Activated CD4-positive, alpha-beta T cell treated with anti-CD3 and anti-CD28 coated beads, Interleukin-2, amount 50 U/mL, for 4 hours (primary cell): ENCODE measurements at places on chromosomes 4 and X.

- no peak for DNase-seq
Measured at GRCh38 chr4:8702516-8703400, 110.2 kb downstream of the CPZ start.

- no peak for DNase-seq
Measured at GRCh38 chrX:55794405-55794804, 76.9 kb downstream of the RRAGB start.

GRCh38 chr4:181823645-181824044 is 419.6 kb upstream of the TENM3 start:
- DNase-seq = no peak

DNA sequence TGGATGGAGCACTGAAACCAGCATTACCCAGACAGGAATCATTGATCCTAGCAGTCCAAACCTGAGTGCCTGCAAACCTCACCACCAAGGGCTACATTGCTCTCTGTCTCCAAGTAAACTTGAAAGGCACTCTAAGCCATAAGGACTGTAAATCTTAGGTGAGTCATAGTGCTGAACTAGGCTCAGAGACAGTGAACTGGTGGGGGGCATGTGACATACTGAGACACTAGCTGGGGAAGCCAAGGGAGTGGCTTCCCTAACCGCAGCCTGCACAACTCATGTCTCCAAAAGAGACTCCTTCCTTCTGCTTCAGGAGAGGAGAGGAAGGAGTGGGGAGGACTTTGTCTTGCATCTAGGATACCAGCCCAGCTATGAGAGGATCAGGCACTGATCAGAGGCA is 235.5 kb upstream of the ACTRT1 start:
- no peak for DNase-seq

DNA sequence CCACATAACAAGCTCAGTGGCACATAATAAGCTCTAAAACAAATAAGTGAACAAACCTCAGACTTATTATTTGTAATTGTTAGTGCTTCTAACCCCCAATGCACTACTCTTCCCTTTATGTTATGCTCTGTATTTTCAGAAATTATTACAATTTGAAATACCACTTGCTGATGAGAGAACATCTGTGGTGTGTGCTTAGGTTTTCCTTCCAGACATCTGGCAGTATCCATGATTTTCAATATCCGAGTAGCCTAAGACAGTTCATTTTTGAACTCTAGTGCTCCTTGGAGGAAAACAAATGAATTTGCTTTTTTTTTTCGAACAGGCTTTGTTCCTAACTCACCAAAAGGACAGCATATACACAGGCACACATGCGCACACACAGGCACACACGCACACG is 278.7 kb upstream of the CLNK start:
- DNase-seq = no peak

GRCh38 chr4:189050643-189051042 is 890.0 kb upstream of the FRG1 start:
- no peak for DNase-seq

DNA sequence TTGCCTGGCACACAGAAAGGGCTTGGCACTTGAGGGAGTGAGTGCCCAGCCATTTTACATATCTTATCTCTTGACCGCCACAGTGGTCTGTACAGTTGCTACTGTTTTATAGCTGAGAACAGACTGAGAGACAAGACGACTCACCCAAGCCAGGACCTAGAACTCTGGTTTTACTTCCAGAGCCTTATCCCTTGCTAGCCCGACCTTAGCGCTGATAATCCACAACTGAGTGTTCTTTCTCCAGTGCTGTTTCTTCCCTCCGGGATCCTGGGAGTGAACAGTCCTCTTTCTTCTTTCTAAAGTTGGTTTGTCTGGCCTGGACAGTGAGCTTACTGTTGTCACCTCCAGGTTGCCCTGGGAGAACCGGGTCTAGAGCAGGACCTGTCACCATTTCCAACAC is 52.5 kb upstream of the TADA2B start:
- no peak for DNase-seq

GRCh38 chr4:74549936-74550335 is 105.0 kb downstream of the AREG start:
- no peak for DNase-seq

DNA sequence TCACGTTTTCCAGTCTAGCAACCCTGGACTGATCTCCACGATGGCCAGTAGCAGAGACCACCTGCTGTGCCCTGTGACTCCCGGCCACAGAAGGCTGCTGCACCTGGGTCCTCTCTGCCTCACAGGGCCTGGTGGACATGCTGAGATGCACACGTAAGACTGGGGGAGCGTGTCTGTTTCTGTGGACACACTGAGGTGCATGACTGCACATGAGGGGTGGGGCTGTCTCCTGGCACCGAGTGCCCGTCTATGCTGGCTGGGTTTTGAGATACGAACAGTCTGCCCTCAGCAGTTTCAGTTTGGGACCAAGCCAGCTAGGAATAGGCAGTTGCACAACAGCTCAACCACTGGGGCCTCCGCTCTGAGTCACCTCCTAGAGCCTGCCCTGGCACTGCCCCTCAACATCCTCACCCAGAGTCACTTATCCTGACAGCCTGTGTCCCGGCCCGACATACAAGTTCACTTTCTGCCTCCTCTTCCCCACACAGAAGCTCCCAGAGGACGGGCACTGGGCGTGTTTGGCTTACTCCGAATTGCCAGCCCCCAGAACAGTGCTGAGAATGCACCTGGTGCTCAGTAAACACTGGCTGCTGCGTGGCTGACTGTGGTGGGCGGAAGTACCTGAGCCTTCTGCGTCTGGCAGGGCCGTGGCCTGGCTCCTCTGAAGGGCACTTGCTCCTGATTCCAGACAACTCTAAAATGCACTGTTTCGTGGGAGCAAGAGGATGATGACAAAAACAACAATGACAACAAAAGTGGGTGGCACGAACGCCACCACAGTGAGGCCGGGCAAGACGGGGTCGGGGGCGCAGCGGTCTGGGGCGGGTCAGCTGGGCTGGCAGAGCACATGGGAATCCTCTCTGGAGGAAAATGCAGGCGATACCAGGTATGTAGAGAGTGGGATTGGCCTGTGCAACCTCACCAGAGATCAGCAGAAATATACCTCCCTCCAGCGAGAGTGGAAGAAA is 30.9 kb downstream of the RNF212 start:
- no peak for DNase-seq

GRCh38 chr4:139278485-139278884 is 1.5 kb downstream of the MGARP start:
- DNase-seq = no peak

DNA sequence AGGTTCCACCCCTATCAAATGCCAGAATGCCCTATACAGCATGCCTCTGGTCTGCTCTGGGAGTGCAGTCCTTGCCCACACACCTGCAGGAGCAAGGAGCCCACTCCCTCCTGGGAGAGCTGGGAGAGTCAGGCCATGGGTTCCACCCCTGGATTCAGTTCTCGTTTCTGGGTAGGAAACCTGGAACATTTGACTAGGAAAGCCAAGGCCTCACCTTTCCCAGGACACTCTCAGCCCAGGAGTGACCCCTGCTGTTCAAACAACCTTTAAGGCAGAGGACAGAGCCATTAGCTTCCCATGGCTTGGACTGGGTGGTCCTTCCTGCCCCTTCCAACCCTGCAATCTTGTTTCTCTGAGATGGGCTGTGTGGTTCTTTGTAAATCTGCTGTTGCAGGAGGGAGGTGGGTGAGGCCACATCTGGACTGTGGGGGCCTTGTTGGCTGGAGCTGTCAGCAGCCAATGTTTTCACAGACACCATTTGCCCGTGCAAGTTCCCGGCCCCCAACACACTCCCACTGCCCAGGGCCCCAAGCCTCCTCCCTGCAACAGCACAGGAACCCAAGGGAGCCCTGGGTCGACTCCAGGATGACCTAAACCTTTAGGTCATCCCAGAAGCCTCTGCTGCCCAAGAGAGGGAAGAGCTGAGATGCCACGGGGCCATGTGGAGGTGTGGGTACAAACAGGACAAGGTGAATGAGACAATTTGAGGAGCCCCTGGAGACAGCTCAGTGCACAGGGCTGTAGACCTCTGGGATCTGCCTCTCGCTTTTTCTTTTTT is 104.4 kb downstream of the PJA1 start:
- no peak for DNase-seq

DNA sequence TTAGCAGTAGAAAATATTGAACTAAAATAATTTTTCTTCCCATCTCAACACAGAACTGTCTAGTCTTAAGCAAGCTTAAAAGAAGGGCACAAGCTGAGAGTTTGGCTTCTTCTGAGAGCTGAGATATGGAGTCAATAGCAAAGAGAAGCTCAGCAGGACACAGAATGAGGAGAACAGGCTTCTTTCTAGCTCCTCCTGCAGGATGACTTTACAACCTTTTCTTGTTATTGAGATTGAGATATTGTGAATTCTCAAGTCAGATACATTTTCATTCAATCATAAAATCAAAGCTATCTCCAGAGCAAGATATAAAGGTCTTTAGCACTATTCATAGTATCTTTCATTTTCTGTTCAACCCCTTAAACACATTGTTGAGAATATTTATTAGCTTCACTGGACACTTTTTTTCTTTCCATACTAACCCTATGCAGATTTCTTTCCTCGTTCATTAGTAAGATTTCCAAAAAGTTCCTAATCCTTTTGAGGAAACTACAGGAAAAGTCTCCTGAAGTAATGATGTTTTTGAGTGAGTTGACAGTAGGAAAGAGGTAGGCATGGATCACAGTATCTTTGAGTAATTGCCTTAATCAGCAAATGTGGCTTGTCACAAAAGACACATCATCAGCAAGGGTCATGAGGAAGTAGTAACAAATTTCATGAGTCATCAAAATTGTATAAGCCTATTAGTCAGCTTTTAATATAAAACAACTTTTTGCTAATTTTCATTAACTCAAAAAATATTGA is 17.8 kb upstream of the CXCL3 start:
- no peak for DNase-seq

GRCh38 chr4:41686893-41687292 is 61.6 kb downstream of the PHOX2B start:
- DNase-seq = no peak

- no peak for DNase-seq
Measured at GRCh38 chr4:825971-826330, at the start of gene CPLX1. Gene CPLX1, minus strand, starts transcription at chr4:826129. Its CDS starts 1,607 bp downstream, at chr4:824522.

DNA sequence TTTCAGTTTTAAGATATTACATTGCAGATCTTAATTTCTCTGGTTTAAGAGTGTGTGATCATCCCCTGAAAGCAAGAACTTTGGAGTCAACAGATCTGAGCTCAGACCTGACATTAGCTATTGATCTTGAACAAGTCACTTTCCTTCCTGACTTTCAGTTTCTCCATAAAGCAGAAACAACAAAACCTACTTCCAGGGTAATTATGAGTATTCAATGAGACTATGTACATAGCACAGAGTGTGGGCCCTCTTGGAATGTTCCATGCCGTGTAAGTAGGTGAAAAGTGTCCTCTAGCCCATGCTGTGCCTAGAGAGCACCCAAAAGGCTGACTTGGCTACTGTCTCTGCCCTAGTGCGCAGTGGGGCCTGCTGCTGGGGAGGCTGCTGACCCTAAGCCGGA is 188.0 kb upstream of the RPL34 start:
- no peak for DNase-seq

GRCh38 chrX:149628768-149629167 is 2.8 kb downstream of the TMEM185A start:
- no peak for DNase-seq

DNA sequence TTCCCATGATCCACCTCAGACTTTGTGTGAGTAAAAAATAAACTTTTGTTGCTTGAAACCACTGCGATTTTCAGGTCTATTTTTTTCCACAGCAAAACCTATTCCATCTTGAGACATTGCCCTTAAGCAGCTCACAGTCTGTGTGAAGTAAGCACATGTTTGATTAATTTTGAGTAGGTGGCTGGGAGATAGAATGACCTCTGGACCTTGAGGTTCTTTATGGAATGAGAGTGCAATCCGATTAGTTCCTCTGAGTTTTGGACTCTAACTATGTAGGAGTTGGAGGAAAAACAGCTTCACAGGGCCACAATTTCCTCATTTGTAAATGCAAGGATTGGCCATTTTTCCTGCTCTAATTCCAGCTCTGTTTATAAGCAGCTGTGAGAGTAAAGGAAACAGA is 234.1 kb upstream of the IGFBP7 start:
- DNase-seq = no peak

DNA sequence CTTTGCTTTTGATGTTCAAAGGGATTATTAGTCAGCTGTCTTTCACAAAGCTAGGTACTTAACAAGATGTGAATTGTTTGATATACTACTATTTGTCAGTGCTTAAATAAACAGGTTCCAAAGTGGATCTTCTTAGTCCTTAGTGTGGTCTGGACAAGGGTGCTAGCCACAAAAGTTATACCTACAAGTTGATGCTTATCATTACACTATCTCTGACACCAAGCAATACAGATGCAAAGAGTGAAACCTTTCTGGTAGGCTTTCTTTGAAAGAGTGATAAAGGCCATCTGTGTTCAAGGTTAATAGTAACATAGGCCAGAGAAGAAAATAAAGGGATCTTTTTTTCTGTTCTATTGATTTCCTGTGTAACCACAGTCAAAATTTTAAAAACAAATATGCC is 12.2 kb upstream of the RBPJ start:
- no peak for DNase-seq

DNA sequence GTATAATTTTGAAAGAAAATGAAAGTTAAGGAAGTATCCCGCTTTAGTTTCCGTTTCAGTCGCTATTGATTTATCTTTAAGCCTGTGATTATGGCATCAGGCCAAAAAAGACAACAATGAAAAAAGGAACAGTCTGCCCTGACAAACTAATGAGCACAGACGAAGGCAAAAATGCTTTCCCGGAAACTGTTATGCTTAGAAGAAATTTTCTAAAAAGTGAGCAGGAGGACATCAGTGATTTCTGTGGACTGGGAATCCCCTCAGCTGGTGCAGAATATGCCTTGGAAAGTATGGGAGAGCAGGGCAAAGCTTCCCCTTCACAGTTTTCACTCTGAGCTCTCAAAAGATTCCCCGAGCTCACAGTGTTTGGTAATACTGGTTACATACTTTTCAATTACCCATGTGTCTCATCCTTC is 5.1 kb upstream of the CXCL10 start:
- no peak for DNase-seq

DNA sequence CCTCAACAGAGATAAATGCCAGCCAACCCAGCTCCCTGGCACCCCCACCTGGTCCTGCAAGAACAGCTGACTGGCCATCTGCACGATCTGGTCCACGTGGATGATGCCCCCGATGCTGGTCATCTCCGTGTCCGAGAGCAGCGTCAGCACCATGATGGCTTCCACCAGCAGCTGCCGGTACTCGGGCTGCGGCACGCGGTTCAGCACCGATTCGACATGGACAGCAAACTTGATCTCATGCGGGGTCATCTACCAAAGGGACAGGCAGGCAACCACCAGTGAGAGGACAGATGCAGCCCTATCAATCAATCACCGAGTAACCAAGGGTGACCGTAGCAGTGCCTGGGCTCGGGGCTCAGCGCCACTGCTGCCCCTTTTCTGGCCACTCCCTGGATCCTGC is 89.8 kb downstream of the PHKA2 start:
- DNase-seq = no peak

- no peak for DNase-seq
Measured at GRCh38 chr4:141056473-141056872, 76.8 kb downstream of the RNF150 start.

DNA sequence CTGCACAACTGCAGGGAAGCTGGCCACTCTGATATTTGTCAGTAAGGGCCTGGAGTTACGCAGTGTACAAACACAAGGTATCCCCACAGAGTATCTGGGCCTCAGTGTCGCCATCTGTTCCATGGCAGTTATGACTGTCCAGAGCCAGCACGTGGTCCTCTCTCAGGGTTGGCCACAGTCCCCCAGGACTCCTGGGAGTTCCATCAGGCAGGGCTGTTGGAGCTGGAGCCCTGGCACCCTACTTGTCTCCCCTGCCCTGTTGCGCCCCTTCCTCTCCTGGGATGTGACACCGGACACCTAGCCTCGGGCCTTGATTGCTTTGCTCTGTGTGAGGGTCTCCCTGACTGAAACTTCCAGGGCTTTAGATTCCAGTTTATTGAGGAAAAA is 8.4 kb downstream of the HTRA3 start:
- no peak for DNase-seq
